ENCODE measurements at places on chromosomes 12 and 14. TPM values are rescaled to one million over a fixed set of nuclear protein-coding genes. Genes with fewer than 3 reads are reported as not detected.

The ETNK1 gene
- 17.1 TPM for total RNA-seq

The KICS2 gene
- 5.1 TPM for total RNA-seq

The LRP10 gene
- 109 TPM for total RNA-seq

The PTPRQ gene
- 0.24 TPM for total RNA-seq

The HSPB8 gene
- 7.0 TPM for total RNA-seq

The GUCY2C gene
- not detected for total RNA-seq

The RASAL1 gene
- not detected for total RNA-seq

The LGR5 gene
- not detected for total RNA-seq
